ENCODE measurements at places on chromosomes 5 and 9.

- DNase-seq, result no peak
These were observed 28.9 kb downstream of the PLAC8L1 start for GRCh38 chr5:146076455-146076854.

GRCh38 chr9:16316911-16317817, 553.3 kb downstream of the BNC2 start:
- DNase-seq, result no peak

DNA sequence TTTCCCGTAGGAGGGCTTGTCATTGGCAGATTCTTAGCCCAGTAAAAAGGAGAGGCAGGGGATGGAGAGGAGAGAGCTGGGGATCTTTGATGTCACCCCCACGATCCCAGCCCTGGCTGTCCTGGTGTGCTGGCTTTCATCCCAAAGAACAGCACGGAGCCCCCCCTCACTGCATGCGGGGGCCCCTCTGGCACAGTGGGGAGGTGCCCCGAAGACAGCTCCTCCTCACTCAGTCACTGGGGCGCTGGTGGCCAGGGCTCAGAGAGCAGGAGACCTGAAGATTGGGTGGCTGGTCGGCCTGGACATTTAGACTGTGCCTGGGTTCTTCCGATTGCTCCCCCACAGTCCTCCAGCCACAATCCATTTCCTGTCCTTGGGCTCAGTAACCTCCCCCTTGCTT, 207.5 kb downstream of the MELK start:
- no peak for DNase-seq

GRCh38 chr5:144189800-144190429, 19.2 kb downstream of the KCTD16 start:
- no peak for DNase-seq

- DNase-seq, result no peak
These were observed 159.6 kb downstream of the IRX2 start for GRCh38 chr5:2591777-2592453.

- no peak for DNase-seq
These were observed 405.6 kb upstream of the ZNF608 start for GRCh38 chr5:125152044-125152443.

GRCh38 chr5:52738095-52738506, 49.6 kb upstream of the ITGA1 start:
- DNase-seq, result no peak

DNA sequence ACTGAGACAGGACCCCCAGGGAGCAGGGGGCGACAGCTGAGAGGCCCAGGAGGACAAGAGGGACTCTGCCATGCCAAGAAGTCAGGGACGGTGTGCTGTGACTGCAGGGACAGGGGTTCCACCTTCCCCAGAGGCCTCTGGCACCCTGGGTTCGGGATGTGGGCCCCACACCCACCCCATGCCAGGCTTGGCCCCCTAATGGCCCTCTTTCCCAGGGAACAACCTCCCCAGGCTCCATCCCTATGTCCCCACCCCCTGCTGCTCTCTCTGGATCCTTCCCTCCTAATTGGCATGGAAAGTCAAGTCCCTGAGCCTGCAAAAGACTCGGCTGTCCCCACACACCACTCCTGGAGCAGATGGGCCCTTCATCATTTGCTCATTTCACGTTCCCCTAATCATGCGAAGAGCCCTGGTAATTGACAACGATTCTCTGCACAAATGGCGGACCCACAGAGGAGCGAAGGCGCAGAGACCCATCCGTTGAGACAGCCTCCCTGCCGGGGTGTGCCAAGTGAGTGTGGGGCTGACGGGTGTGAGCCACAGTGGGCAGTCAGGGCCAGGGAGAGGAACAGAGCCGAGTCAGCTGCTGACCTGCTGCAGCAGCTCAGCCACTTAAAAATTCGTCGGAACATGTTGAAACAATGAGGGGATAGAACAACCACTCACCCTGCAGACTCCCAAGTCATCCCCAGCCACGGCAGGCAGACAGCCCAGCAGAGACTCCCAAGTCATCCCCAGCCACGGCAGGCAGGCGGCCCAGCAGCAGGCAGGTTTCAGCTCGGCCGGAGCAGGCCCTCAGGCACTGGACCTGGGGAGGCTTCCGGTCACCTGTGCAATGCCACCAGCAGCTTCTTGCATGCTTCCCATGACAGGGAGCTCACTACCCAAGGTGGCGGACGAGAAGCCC, 109.0 kb downstream of the VAV2 start:
- no peak for DNase-seq

- no peak for DNase-seq
These were observed 3.0 kb upstream of the MCIDAS start for GRCh38 chr5:55230086-55230629.

All from GM04503 (cell line).